ENCODE measurements at places on chromosomes 5 and 9. TPM values are rescaled to one million over a fixed set of nuclear protein-coding genes. Genes with fewer than 3 reads are reported as not detected.

Gene SV2C
- total RNA-seq: not detected

Gene ACOT12
- not detected for total RNA-seq

Gene EPB41L4B
- total RNA-seq: 9.5 TPM

Gene DAPK1
- total RNA-seq: 12.9 TPM

Gene TMEM171
- 4.8 TPM for total RNA-seq

Gene ANKRD34B
- total RNA-seq: 0.07 TPM

Gene CSF2
- total RNA-seq: 0.39 TPM
